ENCODE measurements at places on chromosomes 7 and 10.

- DNase-seq: no peak
Measured at GRCh38 chr7:84245835-84246234, 51.2 kb upstream of the SEMA3A start.

GRCh38 chr10:43226851-43227845 is 39.7 kb downstream of the RASGEF1A start:
- DNase-seq: no peak

- DNase-seq: no peak
Measured at GRCh38 chr7:125551008-125551407, 621.4 kb upstream of the POT1 start.

DNA sequence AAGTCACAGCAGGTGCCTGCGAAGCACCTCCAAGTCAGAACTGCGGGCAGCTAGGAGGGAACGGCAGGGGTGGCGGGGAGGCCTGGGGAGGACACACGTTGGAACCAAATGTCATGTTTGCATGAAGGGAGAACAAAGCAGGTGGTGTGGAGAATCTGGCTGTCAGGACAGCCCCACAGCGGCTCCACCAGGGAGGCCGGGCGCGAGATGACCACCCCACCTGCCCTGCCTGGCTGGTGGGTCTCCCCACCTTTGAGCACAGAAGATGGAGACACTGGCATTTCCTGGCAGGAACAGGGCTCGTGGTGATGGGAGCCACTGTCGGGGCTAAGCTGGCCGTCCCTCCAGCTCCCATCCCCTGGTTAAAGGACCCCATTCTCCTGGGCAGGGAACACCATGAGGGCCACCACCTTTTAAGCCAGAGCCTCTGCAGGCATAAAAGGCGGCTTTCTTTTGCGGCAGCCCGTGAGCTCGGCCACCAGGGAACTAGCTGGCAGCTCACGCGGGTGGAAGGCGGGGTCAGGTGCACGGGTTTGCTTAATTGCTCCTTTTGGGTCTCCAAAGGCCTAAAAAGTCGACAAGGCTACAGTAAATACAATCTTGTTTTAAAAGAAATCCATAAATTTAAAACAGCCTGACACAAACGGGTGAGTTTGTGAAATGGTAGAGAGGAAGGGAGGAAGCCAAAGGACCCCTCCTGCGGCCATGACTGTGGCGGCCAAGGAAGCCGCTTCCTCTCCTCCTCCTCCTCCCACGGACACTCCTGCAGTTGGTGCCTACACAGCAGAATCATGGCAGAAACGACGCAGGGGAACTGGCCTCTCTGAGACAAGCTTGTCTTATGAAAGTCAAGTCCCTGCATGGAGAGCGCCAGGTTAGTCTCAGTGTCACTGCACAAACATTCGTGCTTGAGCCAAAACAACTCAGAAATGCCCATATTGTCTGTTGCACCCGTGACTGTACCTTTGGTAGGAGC is 213.8 kb downstream of the DNAJB6 start:
- DNase-seq: no peak

- no peak for DNase-seq
Measured at GRCh38 chr10:116697816-116698215, 44.5 kb downstream of the HSPA12A start.

All from brain (organoid and tissue), 16 donors.